ENCODE measurements at places on chromosomes 6 and 20. TPM values are rescaled to one million over a fixed set of nuclear protein-coding genes. Genes with fewer than 3 reads are reported as not detected.
A peak's percentile ranks its signal among the peaks of the same experiment; 100 is the strongest.

GRCh38 chr20:64069614-64070243, 6.7 kb downstream of the TCEA2 start:
- no peaks in the 10 kb centered on the region for H3K36me3 ChIP-seq
- DNase-seq: no peak
- H3K4me1 ChIP-seq: no peaks in the 10 kb centered on the region

The NKAPL gene
- 0.97 TPM for total RNA-seq

GRCh38 chr20:35005463-35005961, 49.8 kb downstream of the MYH7B start:
- peak; percentile 9 for DNase-seq
- no peak overlapping the region for H3K4me3 ChIP-seq
- H3K27ac ChIP-seq: no peak overlapping the region
- no peaks in the 10 kb centered on the region for H3K4me1 ChIP-seq
- H3K36me3 ChIP-seq: no peaks in the 10 kb centered on the region

GRCh38 chr6:29395331-29395730, at the start of gene OR12D2:
OR12D2 (plus strand) TSS chr6:29395631; CDS start chr6:29396700, 1,069 bp downstream.
- no peaks in the 10 kb centered on the region for H3K4me1 ChIP-seq
- no peak within 1 kb of the TSS for H3K4me3 ChIP-seq
- no peaks in the 10 kb centered on the region for H3K27me3 ChIP-seq
- H3K36me3 ChIP-seq: no peaks in the 10 kb centered on the region
- no peak within 1 kb of the TSS for H3K27ac ChIP-seq
- no peak for DNase-seq

The SMPD2 gene
- total RNA-seq: 16.3 TPM

DNA sequence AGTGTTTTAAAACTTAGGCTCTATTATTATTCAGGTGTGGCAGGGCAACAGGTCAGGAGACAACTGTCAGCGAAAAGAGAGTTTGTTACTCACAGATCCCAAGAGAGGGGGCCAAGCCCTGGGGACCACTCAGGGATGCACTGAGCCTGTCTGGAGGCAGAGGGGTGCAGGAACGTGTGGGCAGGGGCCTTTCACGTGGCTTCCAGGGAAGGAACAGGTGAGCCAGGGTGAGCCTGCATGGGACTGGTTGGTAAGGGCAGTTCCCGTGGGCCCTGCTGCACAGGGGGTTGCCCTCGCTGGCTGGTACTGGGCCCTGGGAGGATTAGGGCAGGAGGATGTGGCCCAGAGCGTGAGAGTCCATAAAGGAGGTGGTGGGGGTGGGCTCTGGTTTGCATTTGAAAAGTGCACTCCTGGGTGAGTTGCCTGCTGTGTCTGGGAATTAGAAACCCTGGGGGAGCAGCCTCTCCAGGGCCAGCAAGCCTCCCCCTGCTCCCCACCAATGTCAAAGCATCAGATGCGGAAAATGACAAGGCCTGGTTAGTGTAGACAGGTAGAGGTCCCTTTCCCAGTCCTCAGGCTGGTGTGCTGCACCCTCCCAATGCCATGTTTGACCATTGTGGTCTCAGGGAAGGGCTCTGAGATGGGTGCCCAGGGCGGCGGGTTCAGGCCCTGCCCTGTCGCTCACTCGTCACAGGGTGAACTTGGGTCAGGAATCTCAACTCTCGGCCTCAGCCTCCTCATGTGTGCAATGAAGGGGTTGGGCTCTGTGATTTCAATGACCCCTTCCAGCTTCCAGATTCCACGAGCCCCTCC, 127.4 kb upstream of the RPS6KA2 start:
- H3K4me1 ChIP-seq: no peaks in the 10 kb centered on the region
- H3K4me3 ChIP-seq: no peak overlapping the region
- H3K27me3 ChIP-seq: no peaks in the 10 kb centered on the region
- no peak for DNase-seq
- no peak overlapping the region for H3K27ac ChIP-seq

DNA sequence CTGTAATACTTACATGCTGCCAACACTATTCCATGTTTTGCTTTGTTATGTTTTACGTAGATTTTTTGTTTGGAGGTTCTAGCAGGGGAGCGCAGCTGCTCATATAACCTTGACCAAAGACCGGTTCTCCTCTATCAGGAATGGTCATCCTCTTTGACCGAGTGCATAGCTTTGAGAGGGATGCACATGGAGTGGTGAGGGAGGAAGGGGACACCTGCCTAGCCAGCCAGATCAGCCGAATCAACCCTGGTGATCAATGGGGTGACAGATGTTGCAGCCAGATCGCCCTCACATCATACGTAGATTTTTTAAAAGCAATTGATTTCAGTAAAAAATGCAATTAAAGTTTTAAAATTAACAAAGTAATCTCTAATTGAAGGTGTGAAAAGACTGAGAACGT, 6.3 kb downstream of the DSTN start:
- DNase-seq: no peak
- no peaks in the 10 kb centered on the region for H3K36me3 ChIP-seq
- no peaks in the 10 kb centered on the region for H3K4me1 ChIP-seq
- H3K4me3 ChIP-seq: no peak overlapping the region
- H3K27ac ChIP-seq: peak overlapping the region; percentile 38

- H3K4me3 ChIP-seq: no peak overlapping the region
- no peaks in the 10 kb centered on the region for H3K27me3 ChIP-seq
- H3K27ac ChIP-seq: no peak overlapping the region
Observed at GRCh38 chr20:61798632-61799031, 267.0 kb downstream of the TAF4 start.

The SLC52A3 gene
- 0.83 TPM for total RNA-seq

DNA sequence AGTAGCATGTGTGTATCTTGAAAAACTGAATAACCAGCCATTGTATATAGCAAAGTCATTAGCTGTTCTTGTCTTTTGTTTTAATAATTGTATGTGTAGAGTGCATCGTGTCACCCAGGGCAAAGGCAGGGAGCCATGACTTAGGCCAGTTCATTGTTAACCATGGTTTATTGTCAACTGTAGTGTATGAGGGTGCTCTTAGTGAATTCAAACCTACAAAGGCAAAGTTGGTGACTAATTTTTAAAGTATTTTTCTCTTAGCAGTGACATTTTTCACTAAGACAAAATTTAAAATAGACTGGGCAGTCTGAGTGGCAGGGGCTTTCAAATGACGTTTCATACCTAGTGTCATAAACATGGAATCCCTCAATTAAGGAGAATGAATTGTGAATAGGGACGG, 79.0 kb downstream of the TULP4 start:
- no peak overlapping the region for H3K27ac ChIP-seq
- H3K36me3 ChIP-seq: no peaks in the 10 kb centered on the region
- H3K4me3 ChIP-seq: no peak overlapping the region
- H3K27me3 ChIP-seq: no peaks in the 10 kb centered on the region
- H3K4me1 ChIP-seq: no peaks in the 10 kb centered on the region
- no peak for DNase-seq

The DOK5 gene
- total RNA-seq: not detected

DNA sequence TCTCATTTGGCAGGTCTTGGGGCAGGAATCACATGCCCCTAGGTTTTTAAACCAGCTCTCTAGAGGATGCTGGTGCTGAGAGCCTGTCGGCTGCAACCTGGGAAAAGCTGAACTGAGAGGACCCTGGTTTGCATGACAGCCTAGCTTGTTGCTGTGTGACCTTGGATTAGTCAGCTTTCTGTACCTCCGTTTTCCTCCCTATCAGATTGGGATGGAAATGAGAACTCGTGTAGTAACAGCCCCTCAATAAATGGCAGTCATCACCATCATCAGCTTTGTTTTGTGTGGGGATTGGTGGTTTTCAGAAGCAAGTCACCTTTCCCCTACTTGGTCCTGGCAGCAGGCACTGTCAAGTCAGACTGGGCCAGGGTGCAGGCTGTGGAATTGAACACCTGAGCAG, 75.2 kb upstream of the MYL9 start:
- H3K4me3 ChIP-seq: no peak overlapping the region
- H3K36me3 ChIP-seq: no peaks in the 10 kb centered on the region
- H3K27me3 ChIP-seq: no peaks in the 10 kb centered on the region
- peaks cover 6% of the 10 kb centered on the region for H3K4me1 ChIP-seq
- no peak for DNase-seq

GRCh38 chr20:48163505-48163904, 378.2 kb upstream of the SULF2 start:
- no peaks in the 10 kb centered on the region for H3K4me1 ChIP-seq
- no peak overlapping the region for H3K27ac ChIP-seq
- no peak for DNase-seq
- H3K27me3 ChIP-seq: no peaks in the 10 kb centered on the region

The TPX2 gene
- not detected for total RNA-seq

The ULBP2 gene
- not detected for total RNA-seq

- DNase-seq: peak; percentile 45
- no peaks in the 10 kb centered on the region for H3K27me3 ChIP-seq
- no peak overlapping the region for H3K27ac ChIP-seq
- H3K36me3 ChIP-seq: no peaks in the 10 kb centered on the region
- H3K4me3 ChIP-seq: no peak overlapping the region
Observed at GRCh38 chr6:150527100-150527499, 72.6 kb upstream of the PLEKHG1 start.

GRCh38 chr6:7920425-7920824, 9.8 kb upstream of the TXNDC5 start:
- DNase-seq: no peak
- H3K36me3 ChIP-seq: no peaks in the 10 kb centered on the region
- no peak overlapping the region for H3K4me3 ChIP-seq
- no peaks in the 10 kb centered on the region for H3K27me3 ChIP-seq
- H3K4me1 ChIP-seq: no peaks in the 10 kb centered on the region
- H3K27ac ChIP-seq: no peak overlapping the region

The TPMT gene
- total RNA-seq: 6.5 TPM

The LTV1 gene
- 5.4 TPM for total RNA-seq

- H3K36me3 ChIP-seq: no peaks in the 10 kb centered on the region
- H3K4me1 ChIP-seq: no peaks in the 10 kb centered on the region
- no peaks in the 10 kb centered on the region for H3K27me3 ChIP-seq
Observed at GRCh38 chr6:152463164-152463563, 174.0 kb downstream of the SYNE1 start.

The NUDT3 gene
- 58.8 TPM for total RNA-seq

GRCh38 chr6:98808541-98809210, 25.7 kb upstream of the POU3F2 start:
- no peak overlapping the region for H3K4me3 ChIP-seq
- no peak overlapping the region for H3K27ac ChIP-seq

DNA sequence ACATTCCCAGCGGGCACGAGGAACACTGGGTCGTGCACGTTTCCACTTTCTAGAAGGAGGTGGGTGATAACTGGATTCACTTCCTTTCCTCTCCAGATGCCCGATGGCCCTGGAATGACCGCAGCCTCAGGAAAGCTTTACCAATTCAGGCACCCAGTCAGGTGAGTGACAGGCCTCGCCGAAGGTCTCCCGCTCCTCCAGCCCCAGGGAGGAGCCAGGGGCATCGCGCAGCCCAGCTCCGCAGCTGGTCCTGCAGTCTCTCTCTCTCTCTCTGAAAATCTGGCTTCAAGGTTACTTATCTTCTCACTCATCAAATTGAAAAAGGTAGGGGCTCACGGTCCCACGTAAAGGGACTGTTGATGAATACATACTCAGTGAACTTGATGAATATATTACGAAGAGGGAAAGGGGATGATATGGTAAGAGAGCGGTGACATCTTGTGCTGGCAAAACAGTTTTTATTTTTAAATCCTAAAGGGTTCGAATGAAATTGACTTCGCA, 891 bp downstream of the RIPPLY2 start:
- peaks cover 3% of the 10 kb centered on the region for H3K4me1 ChIP-seq
- no peaks in the 10 kb centered on the region for H3K36me3 ChIP-seq
- peak overlapping the region; percentile 35 for H3K4me3 ChIP-seq
- no peak overlapping the region for H3K27ac ChIP-seq
- DNase-seq: no peak

DNA sequence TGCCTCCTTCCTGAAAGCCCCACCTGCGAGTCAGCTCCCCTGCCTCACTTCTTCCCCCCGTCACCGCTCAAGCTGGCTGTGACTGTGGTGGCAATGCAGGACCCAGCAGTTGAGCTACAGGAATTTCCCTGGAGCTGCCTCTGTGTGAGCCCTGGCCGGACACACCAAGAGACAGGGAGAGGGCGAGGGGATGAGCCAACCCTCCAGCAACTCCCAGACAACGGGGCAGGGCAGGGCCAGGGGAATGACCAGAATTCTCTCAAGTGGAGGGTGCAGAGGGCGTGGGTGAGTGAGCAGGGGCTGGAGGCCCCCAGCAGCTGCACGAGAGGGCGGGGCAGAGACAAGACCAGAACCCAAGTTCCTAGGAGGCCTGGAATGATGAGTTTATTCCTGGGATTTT, 4.9 kb upstream of the ARFGAP1 start:
- DNase-seq: no peak
- H3K4me1 ChIP-seq: no peaks in the 10 kb centered on the region
- H3K27me3 ChIP-seq: no peaks in the 10 kb centered on the region
- H3K4me3 ChIP-seq: no peak overlapping the region
- no peaks in the 10 kb centered on the region for H3K36me3 ChIP-seq

GRCh38 chr6:53301801-53302537, 46.8 kb downstream of the ELOVL5 start:
- no peak overlapping the region for H3K4me3 ChIP-seq
- peak overlapping the region; percentile 77 for H3K27ac ChIP-seq
- no peaks in the 10 kb centered on the region for H3K36me3 ChIP-seq
- no peak for DNase-seq

The FANCE gene
- total RNA-seq: 11.3 TPM

GRCh38 chr6:21594416-21595281, 1.1 kb downstream of the SOX4 start:
- H3K4me1 ChIP-seq: no peaks in the 10 kb centered on the region
- no peaks in the 10 kb centered on the region for H3K27me3 ChIP-seq
- DNase-seq: peak; percentile 59

- no peaks in the 10 kb centered on the region for H3K27me3 ChIP-seq
- DNase-seq: no peak
- H3K27ac ChIP-seq: no peak overlapping the region
- H3K4me3 ChIP-seq: no peak overlapping the region
- no peaks in the 10 kb centered on the region for H3K36me3 ChIP-seq
Observed at GRCh38 chr6:149888659-149889058, 9.3 kb downstream of the RAET1E start.

The FOXF2 gene
- not detected for total RNA-seq

GRCh38 chr6:9612489-9612888, 802.4 kb downstream of the TFAP2A start:
- no peaks in the 10 kb centered on the region for H3K4me1 ChIP-seq
- no peaks in the 10 kb centered on the region for H3K36me3 ChIP-seq
- no peak overlapping the region for H3K4me3 ChIP-seq
- no peak for DNase-seq
- no peak overlapping the region for H3K27ac ChIP-seq

GRCh38 chr6:38100380-38100779, 280.9 kb downstream of the ZFAND3 start:
- no peak overlapping the region for H3K4me3 ChIP-seq
- no peaks in the 10 kb centered on the region for H3K36me3 ChIP-seq
- H3K4me1 ChIP-seq: no peaks in the 10 kb centered on the region
- no peak overlapping the region for H3K27ac ChIP-seq
- no peak for DNase-seq

DNA sequence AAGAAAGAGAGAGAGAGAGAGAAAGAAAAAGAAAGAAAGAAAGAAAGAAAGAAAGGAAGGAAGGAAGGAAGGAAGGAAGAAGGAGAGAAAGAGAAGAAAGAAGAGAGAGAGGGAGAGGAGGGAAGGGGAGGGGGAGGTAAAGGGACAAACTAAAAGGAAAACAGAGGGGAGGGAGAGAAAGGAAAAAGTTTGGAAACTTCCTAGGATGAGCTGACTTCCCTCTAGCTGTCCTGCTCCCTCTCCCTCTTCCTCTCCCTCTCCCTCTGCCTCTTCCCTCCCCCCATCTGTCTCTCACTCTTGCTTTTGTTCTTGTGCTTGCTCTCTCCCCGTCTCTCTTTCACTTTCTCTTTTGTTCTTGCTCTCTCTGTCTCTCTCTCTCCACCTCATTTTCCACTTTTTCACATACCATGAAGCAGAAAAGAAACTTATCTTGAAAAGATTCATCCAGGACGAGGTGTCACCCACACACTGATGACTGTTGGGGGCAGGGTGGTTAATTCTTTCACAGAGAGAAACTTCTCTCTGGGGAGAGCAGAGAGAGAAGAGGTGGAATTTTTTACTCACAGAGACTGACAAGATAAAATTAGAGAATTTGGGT, 56.4 kb upstream of the DUSP22 start:
- H3K4me1 ChIP-seq: no peaks in the 10 kb centered on the region
- H3K4me3 ChIP-seq: peak overlapping the region; percentile 32
- H3K27ac ChIP-seq: peak overlapping the region; percentile 85
- no peaks in the 10 kb centered on the region for H3K27me3 ChIP-seq

Measured in uterus (tissue), 4 donors.